ENCODE measurements at places on chromosomes 7 and 10. TPM values are rescaled to one million over a fixed set of nuclear protein-coding genes. Genes with fewer than 3 reads are reported as not detected.

Gene LRGUK
- total RNA-seq = 0.13 TPM

Gene MPP7
- total RNA-seq = 0.27 TPM

Gene CPA2
- total RNA-seq = not detected

Gene TET1
- 0.40 TPM for total RNA-seq

Gene RFC2
- total RNA-seq = 25.3 TPM

Gene ZNF853
- total RNA-seq = 0.14 TPM

Gene ARHGEF5
- total RNA-seq = 1.3 TPM

Gene OR2A5
- not detected for total RNA-seq

Gene MRLN
- total RNA-seq = not detected

Gene CALHM3
- total RNA-seq = not detected

Gene EN2
- total RNA-seq = not detected

Gene AKR1C1
- 7.2 TPM for total RNA-seq

Gene MYO1G
- 0.27 TPM for total RNA-seq

Gene SLC13A4
- total RNA-seq = not detected

Gene IMPDH1
- total RNA-seq = 58.5 TPM

Gene SPDYE6
- total RNA-seq = not detected

Gene GPER1
- 1.5 TPM for total RNA-seq

Gene MMD2
- total RNA-seq = not detected
